ENCODE measurements at places on chromosomes 1 and 21.

DNA sequence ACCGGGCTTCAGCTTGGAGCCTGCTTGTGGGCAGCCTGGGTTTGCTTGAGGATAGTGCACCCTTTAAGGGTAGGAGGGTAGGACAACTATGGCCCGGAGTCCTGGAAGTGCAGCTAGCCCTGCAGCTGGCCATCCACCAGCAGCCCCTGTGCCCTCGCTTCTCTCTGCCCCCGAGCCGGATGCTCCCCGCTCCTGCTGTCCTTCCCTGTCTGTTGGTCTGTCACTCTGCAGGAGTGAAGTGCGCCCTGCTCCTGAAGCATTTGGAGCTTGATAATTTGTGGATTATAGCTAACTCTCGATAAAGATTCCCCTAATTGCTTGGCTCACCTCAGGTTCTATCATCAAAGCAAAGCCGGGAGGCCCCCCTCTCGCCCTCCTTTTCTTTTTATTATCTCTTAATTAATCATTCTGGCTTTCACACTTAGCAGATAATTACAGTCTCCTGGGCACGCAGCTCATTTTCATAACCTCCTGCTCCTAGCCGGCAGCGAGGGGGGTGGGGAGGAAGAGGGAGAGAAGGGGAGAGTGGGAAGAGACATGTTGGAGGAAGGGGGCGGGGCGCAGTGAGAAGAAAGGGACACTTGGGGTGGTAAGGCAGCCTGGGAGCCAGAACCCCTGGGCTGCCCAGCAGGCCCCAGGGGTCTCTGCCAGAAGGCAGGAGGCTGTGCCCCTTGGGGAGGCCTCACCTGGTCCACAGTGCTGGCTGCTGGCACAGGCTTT, 14.4 kb downstream of the KIRREL1 start:
- peak; percentile 71 for DNase-seq

- DNase-seq, result no peak
Measured at GRCh38 chr1:1470626-1471388, 758 bp upstream of the ATAD3B start.

GRCh38 chr1:2460996-2461751, 14.9 kb upstream of the PLCH2 start:
- DNase-seq, result no peak

- DNase-seq, result no peak
Measured at GRCh38 chr1:184056921-184057555, 5.5 kb downstream of the TSEN15 start.

- DNase-seq, result no peak
Measured at GRCh38 chr21:28538987-28539622, 453.6 kb downstream of the LTN1 start.

DNA sequence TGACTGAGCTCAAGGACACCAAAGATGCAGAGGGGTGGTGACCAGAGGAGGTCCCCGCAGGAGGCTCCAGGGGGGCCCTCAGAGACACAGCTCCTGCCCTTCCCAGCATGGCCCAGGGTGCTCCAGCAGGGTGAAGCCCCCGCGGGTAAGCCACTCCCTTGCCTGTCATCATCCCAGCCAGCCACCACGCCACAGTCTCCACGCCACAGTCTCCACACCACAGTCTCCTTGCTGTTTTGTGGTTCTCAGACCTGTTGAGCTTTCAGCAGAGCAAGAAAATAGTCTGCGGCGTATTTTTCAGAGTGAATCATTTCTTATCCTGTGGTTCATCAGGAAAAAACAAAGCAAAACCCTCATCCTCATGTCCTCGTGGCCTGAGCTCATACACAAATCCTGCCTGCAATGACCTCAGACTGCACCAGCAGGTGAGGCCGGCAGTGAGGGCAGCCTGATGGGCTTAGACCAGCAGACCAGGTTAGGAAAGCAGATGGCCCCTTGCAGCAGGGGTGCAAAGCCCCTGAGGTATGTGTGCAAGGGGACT, 25.7 kb upstream of the ABCG1 start:
- DNase-seq, result no peak

DNA sequence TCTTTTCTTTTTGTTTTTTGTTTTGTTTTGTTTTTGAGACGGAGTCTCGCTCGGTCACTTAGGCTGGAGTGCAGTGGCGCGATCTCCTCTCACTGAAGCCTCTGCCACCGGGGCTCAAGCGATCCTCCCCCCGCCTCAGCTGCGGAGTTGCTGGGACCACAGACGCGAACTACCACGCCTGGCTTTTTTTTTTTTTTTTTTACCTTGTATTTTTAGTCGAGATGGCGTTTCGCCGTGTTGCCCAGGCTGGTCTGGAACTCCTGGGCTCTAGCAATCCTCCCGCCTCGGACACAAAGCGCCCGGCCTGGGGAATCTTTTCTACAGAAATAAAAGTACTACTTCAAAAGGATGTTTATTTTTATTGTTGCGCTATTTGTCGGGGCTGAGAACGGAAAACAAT, 1.1 kb upstream of the SETDB1 start:
- DNase-seq, result no peak

- DNase-seq, result peak; percentile 33
Measured at GRCh38 chr1:14320518-14320917, 278.0 kb upstream of the KAZN start.
